Skeletal muscle tissue (tissue), 5 donors: ENCODE measurements at places on chromosomes 1 and 21. TPM values are rescaled to one million over a fixed set of nuclear protein-coding genes. Genes with fewer than 3 reads are reported as not detected.

Gene SPRR4
- not detected for total RNA-seq

Gene FCGR3B
- 2.6 TPM for total RNA-seq

Gene ACOT11
- 4.7 TPM for total RNA-seq

Gene PIGK
- 17.7 TPM for total RNA-seq

Gene MTMR11
- total RNA-seq: 6.8 TPM

Gene NUP133
- total RNA-seq: 44.4 TPM

Gene LCE1D
- total RNA-seq: not detected

Gene SELP
- total RNA-seq: 0.52 TPM

Gene WNT2B
- total RNA-seq: 6.3 TPM

Gene TENT5C
- total RNA-seq: 48.0 TPM

Gene WNT3A
- total RNA-seq: not detected

Gene LRRC71
- not detected for total RNA-seq

Gene CAMK2N1
- 0.52 TPM for total RNA-seq

Gene ERICH3
- total RNA-seq: not detected

Gene SLC66A1
- 14.6 TPM for total RNA-seq

Gene ATP6V1G3
- total RNA-seq: not detected

Gene TNNT2
- 89.2 TPM for total RNA-seq

Gene LCE1F
- total RNA-seq: not detected

Gene C1orf115
- 9.4 TPM for total RNA-seq
